ENCODE measurements at places on chromosomes 2 and 18.
A peak's percentile ranks its signal among the peaks of the same experiment; 100 is the strongest.

- no peak for DNase-seq
These were observed 21.1 kb downstream of the INPP5D start for GRCh38 chr2:233081232-233081730.

DNA sequence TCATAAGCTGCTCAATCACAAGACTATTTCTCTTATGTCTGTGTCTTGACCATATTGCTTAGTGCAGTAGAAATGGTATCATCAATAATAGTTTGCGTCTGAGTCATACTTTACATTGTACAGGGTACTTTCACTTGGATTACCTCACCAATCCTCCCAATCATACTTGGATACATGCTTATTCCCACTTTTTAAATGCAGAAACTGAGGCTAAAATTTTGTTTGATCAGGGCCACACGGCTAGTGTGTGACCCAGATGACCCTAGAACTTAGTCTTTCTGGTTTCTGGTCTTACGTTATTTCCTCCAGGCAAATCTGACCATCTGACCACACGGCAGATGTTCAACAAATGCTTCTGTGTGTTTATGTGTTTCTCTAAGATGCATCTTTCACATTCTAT lies 23.8 kb upstream of the CCL20 start:
- DNase-seq: no peak

DNA sequence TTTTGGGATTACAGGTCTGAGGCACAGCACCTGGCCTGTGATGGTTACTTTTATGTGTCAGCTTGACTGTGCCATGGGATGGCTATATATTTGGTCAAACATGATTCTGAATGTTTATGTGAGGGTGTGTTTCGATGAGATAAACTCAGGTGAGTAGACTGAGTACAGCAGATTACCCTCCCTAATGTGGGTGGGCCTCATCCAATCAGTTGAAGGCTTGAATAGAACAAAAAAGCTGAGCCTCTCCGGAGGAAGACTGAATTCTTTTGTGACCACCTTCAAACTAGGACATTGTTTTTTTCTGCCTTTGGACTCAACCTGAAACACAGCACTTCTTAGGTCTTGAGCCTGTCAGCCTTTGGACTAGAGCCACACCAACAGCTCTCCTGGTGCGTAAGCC lies 49.4 kb upstream of the FIGN start:
- no peak for DNase-seq

DNA sequence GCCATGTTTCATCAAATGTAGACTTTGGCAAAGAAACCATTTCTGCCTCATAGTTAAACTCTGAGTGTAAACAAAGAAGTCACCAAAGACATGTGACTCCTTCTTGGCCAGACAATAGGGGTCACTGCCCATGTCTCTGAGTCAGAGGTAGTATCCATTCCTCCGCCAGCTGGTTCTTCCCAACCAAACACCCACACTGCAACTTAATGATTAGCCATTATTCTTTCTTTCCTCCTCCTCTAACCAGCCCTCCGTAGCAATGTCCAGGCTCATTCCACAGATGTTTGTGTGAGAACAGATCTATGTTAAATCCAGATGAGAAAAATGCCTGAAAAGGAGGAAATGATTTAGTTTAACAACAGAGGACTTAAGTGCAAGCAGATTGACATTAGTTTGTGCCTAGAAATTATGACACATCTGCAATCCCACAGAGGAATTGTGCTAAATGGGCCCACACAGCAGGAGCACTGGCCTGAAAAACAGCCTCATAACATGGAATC lies 127.9 kb upstream of the SH3BP4 start:
- peak; percentile 95 for DNase-seq

GRCh38 chr18:37306432-37306831 lies 259.2 kb downstream of the CELF4 start:
- DNase-seq: no peak

DNA sequence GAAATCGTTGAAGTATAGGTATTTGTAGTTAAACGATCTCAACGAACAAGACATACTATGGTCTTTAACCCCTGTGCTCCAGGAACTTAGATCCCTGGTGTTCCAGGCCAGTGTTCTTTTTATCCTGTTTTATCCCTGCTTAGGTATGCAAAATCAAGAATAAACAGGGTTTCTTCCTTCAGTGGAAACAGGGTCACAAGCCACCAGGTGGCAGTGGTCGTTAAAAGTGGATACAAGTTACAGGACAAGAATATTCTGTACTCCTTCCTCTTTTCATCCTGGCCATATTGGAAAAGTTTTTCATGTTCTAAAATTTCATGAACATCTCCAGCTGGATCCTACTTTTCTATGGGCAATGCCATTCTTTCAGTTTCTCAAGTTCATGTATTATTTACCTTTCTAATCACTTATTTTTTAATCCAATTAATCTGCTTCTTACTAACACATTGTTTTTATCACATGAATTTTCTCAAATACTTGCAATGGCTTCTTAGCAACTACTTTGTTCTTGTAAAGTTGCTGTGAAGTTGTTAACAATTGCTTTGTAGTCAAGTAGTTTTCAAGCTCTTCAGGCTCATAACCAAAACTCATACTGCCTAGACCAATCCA lies 16.4 kb upstream of the HNMT start:
- DNase-seq: no peak

DNA sequence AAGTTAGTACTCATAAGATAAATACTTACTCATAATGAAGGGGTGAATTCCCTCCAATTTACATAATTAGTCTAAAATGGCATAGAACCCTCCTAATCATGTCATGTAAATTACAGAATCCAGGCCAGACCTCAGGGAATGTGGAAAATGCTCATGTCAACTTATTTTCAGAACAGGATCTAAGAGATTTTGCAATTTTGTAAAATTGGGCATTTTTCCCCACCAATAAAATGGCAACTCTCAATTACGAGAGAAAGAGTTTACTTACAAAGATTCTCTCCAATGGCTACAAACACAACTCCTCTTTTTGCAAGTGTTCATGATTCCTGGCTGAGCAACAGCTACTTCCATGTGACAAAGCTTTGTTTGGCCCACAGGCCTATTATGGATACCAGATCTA lies 33.8 kb upstream of the SP5 start:
- DNase-seq: no peak

Measured in fibroblast of skin of left biceps (primary cell).